Gastrocnemius medialis (tissue), 4 donors: ENCODE measurements at places on chromosomes 4 and X. TPM values are rescaled to one million over a fixed set of nuclear protein-coding genes. Genes with fewer than 3 reads are reported as not detected.

ADRA2C gene
- total RNA-seq: 4.2 TPM

SYTL4 gene
- total RNA-seq: 2.5 TPM

SSX3 gene
- total RNA-seq: not detected

- no peak for DNase-seq
Observed at GRCh38 chr4:144442713-144443112, 203.2 kb upstream of the HHIP start.

DNA sequence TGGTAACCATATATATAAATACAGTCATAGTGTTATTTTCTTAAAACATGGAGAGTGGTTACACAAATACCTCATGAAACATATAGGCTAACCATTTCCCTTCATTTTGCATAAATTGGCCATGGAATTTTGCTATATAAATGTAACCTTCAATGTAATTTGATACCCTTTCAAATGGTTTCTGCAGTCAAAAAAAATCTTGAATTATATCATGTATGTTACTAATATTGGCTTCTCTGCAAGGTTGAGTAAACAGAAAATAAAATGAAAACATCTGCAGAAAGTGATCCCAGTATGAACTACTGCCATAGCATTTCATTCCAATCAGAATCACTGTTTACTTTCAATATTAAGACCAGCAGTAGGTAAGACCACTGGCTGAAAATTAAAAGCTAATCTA is 1165.9 kb upstream of the TENM3 start:
- no peak overlapping the region for H3K27ac ChIP-seq
- no peaks in the 10 kb centered on the region for H3K4me1 ChIP-seq
- H3K27me3 ChIP-seq: no peaks in the 10 kb centered on the region
- H3K36me3 ChIP-seq: no peaks in the 10 kb centered on the region
- H3K4me3 ChIP-seq: no peak overlapping the region
- no peak for DNase-seq

- H3K4me3 ChIP-seq: no peak overlapping the region
- DNase-seq: no peak
- no peaks in the 10 kb centered on the region for H3K4me1 ChIP-seq
- no peaks in the 10 kb centered on the region for H3K27me3 ChIP-seq
- no peak overlapping the region for H3K27ac ChIP-seq
- no peaks in the 10 kb centered on the region for H3K36me3 ChIP-seq
Observed at GRCh38 chr4:7557456-7557855, 122.7 kb upstream of the PSAPL1 start.

GRCh38 chr4:165079476-165079875 is 25.8 kb downstream of the TRIM75 start:
- no peak overlapping the region for H3K4me3 ChIP-seq
- H3K27ac ChIP-seq: peak overlapping the region; percentile 34
- H3K36me3 ChIP-seq: peaks cover 9% of the 10 kb centered on the region
- peak; percentile 83 for DNase-seq
- peaks cover 4% of the 10 kb centered on the region for H3K4me1 ChIP-seq

GRCh38 chrX:121010218-121010617 is 24.7 kb upstream of the CT47A1 start:
- H3K36me3 ChIP-seq: no peaks in the 10 kb centered on the region
- no peak overlapping the region for H3K27ac ChIP-seq
- no peak overlapping the region for H3K4me3 ChIP-seq
- no peak for DNase-seq
- no peaks in the 10 kb centered on the region for H3K4me1 ChIP-seq
- no peaks in the 10 kb centered on the region for H3K27me3 ChIP-seq
